Amniotic epithelial cell (primary cell): ENCODE measurements at places on chromosomes 3 and 15.

DNA sequence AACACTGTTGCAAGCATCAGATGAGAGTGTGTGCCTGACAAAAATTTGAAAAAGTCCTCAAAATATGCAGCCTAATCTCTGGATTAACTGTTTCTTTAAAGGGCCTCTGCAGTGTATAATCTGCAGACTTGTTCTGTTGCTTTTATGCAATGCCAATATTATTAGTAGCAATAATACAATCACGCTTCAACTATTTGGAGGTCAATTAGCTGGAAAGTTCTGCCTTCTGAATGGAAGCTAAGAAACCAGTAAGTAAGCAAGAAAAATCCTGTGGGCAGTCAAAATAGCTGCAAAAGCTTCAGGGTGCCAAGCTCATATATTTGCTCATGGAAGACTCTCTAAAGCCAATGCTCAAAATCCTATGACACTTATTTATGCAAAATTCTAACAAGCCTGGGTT is 153.2 kb upstream of the NR2F2 start:
- DNase-seq, result no peak

DNA sequence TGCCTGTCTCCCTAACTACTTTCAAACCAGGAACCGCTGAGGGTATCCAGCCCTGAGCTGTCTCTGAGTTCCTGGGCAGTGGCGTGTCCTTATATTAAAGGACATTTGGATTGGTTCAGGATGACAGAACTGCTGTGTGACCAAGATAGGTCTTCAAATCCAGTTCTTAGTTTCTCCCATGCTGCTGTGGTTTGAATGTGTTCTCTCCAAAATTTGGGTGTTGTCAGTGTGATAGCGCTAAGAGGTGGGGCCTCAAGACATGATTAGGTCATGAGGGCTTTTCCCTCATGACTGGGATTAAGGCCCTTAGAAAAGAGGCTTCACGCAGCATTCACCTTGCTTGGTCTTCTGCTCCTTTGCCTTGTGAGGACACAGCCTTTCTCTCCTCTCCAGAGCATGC is 376.5 kb upstream of the TPM1 start:
- DNase-seq, result no peak

DNA sequence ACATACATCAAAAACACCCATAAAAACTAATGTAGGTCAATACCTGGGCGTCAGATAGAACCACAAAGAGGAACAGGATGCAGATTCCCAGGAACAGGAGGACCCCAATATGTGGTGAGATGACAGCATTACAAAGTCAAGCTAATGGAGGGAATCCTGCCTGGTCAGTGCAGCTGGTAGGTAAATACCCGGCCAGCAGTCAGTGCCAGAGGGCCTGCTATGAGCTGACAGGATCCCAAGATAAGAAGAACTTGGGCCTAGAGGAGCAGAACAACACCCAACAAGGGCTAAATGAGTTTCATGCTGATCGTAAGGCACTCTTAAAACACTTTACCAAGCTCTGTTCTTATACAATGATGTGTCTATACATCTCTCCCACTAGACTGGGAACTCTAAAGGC is 61.2 kb upstream of the KCNMB2 start:
- no peak for DNase-seq

- no peak for DNase-seq
Measured at GRCh38 chr3:195774917-195775316, 36.8 kb downstream of the MUC4 start.

- DNase-seq, result no peak
Measured at GRCh38 chr3:186973702-186974101, 43.4 kb downstream of the ST6GAL1 start.

- DNase-seq, result peak; percentile 31
Measured at GRCh38 chr3:195187609-195188425, 83.1 kb downstream of the XXYLT1 start.

DNA sequence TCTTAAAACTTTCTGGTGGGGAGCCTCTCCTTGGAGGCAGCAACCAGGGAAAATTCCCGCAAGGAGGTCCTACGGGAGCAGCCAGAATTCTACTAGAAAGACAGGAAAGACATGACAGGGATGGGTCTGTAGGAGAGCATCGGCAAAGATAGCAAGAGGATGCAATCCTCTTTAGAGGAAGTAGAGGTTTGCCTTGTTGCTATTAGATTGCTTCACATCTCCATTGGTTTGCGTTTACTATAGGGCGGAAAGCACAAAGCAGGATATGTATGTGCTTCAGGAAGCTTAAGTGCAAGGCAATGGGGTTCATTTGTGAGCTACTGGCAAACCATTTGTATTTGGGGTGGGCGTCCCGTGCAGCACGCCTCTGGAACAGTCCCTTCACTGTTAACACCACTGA is 193.0 kb downstream of the RORA start:
- no peak for DNase-seq

- DNase-seq, result no peak
Measured at GRCh38 chr3:74812756-74813155, 198.3 kb upstream of the CNTN3 start.

GRCh38 chr15:79798311-79798710 is 98.5 kb downstream of the MTHFS start:
- DNase-seq, result peak; percentile 47

GRCh38 chr3:178325330-178325729 is 210.9 kb upstream of the KCNMB2 start:
- peak; percentile 66 for DNase-seq

- no peak for DNase-seq
Measured at GRCh38 chr15:58148633-58149445, 10.7 kb downstream of the AQP9 start.

DNA sequence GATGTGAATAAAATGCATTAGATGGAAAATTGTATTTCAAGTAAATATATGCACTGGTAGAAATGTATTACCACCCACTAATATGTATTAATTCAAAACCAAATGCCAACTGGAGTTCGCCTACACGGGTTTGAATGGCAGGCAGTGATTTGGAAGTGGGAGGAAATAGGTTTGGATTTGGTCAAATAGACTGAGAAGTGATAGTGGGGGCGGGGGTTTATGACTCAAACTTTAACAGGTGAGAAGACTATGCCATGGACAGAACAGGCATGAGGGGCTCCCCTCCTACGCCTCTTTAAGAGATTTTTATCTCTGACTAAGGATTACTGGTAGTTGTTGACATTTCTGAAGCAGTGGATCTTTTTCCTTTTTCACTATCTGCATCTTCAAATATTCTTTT is 677.8 kb downstream of the NTRK3 start:
- no peak for DNase-seq
